ENCODE measurements at places on chromosomes 13 and 19.

DNA sequence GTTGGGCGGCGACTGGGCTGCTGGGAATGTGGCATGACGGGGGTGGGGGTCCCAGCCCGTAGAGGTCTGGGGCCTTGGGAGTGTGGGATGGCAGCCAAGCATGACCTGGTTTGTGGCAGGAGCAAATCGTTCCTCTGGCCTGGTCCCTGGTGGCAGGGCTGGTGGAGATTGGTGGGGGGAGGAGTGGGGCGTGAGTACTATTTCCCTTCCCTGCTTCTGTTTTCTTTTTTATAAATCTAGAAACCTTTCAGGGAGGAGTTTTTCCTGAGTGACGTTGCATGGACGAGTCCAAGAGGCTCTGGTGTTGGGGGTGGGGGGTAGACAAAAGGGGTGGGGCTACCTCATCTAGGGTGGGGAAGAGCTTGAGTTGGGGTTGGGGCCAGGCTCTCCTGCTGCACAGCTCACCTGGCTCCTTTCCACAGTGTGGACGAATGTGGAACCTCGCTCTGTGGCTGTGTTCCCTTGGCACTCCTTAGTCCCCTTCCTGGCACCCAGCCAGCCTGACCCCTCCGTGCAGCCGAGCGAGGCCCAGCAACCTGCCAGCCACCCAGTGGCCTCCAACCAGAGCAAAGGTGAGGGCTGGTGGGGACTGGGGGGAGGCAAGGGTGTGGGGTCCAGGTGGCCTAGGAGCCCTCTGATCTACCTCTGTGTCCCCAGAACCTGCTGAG, 15.4 kb upstream of the PRR19 start:
- DNase-seq, result no peak

- DNase-seq, result peak; percentile 83
These were observed at the start of gene NAT14 for GRCh38 chr19:55484593-55485438. Gene NAT14, plus strand, starts transcription at chr19:55485188. Its CDS starts 521 bp downstream, at chr19:55485709.

- DNase-seq, result no peak
These were observed 731.5 kb downstream of the SLITRK1 start for GRCh38 chr13:83150616-83151307.

DNA sequence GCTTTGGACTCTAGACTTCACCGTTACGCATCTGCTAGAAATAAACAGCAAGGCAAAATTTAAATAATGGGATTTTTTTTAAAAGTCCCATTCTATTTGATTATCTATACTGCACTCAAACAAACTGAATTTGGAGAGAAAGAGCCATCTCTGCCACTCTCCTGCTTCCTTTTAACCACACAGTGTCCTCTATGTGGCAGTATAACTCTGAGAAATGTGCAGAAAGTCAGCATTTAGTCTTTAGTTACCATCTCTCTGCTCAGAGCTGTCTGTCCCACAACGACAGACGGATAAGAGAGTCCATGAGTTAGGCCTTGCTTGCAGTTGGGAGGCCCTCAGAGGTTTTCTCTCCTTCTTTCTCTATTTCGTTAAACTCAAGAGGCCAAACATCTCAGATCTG, 21.2 kb downstream of the CCNA1 start:
- peak; percentile 58 for DNase-seq

DNA sequence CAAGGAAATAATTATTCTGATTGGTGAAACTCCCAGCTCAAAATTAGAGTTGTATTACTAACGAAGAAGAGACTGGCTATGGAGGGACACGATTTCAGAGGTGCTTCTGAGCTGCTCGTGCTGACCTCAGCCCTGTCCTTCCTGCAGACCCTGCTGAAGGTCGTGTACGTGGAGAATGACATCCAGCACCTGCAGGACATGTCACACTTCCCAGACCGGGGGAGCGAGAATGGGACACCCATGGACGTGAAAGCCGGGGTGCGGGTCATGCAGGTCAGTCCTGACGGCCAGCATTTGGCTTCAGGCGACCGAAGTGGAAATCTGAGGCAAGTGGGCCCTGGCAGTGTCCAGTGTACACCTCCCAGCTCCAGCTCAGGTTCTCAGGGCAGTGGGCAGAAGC, 28.0 kb upstream of the OVOL3 start:
- no peak for DNase-seq

- DNase-seq, result peak; percentile 12
These were observed 1.5 kb downstream of the AKT2 start for GRCh38 chr19:40283414-40284250.
